Vagina (tissue), 2 donors: ENCODE measurements at places on chromosomes 3 and 15.

GRCh38 chr3:105836533-105836932 is 32.3 kb downstream of the CBLB start:
- DNase-seq = no peak

DNA sequence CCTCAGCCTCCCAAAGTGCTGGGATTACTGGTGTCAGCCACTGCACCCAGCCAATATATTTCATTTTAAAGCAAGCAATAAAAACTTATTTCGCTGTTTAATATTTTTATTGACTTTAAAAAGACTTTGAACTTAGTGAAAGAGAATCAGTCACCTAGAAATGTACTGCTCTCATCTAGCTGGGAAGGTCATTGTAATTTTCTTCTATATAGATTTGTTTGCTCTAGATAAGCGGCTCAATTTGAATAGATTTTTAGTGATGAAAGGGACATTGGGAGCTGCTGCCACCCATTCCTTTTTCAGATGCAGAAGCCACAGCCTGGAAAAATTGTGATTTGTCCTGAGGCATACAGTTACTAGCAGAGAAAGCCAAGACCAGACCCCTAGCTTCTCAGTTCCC is 40.1 kb downstream of the CAPN7 start:
- no peak for DNase-seq

DNA sequence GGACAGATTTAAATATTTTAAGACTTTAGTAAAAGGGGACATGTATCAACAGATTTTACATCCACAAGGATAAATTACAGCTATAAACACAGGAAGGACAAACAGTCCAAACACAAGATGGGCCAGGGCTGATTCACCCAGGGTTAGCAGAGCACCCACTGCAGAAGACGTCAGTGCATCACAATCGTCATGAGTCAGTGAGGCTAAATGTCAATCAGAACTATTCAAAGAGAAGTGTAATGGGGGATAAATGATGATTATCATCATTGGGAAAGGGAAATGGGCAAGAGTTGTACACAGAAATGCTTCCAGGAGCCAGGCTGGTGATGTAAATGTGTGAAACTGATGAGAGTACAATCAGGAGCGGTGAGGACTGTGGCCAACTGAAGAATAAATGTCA is 226.8 kb downstream of the PLCL2 start:
- DNase-seq = no peak

- DNase-seq = no peak
Observed at GRCh38 chr3:10340476-10340875, 19.6 kb upstream of the SEC13 start.

- DNase-seq = no peak
Observed at GRCh38 chr3:138470687-138471086, 36.3 kb downstream of the ESYT3 start.

- no peak for DNase-seq
Observed at GRCh38 chr3:123685780-123686179, 100.9 kb upstream of the HACD2 start.

GRCh38 chr3:66014056-66014455 is 24.7 kb downstream of the MAGI1 start:
- no peak for DNase-seq

GRCh38 chr15:83809345-83809744 is 155.4 kb downstream of the ADAMTSL3 start:
- no peak for DNase-seq

DNA sequence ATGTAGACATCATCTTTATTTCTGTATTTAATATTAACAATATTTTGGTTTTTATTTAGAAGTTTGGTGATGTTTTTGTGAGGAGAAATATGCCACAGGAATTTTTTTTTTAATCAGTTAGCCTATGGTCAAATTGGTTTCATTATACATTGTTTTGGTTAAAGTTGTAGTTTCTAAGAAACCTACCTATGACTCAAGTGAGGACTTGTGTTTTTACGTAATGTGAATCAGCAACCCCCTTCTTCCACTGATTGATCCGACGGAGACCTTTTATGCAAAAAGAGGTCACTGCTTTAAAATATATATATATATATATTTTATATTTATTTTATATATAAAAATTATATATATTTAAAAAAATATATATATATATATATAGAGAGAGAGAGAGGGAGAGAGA is 698.1 kb downstream of the FHIT start:
- no peak for DNase-seq

DNA sequence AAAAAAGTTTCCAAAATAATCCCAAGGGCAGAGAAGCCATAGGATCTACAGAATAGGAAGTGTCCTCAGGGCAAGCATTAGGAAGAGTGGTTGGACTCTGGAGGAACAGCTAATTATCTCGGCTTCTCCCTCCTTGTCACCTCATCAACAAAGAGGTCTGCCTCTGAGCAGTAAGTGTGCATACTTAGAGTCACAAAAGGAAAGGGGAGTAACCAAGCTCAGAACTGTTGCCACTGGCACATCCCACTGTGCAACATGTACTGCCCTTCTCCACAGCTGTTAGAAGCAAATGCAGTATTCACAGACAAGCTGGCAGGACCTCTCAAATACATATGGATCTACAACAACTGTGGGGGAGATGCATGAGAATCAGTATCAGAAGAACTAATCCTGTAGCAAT is 31.5 kb downstream of the NGLY1 start:
- DNase-seq = no peak

DNA sequence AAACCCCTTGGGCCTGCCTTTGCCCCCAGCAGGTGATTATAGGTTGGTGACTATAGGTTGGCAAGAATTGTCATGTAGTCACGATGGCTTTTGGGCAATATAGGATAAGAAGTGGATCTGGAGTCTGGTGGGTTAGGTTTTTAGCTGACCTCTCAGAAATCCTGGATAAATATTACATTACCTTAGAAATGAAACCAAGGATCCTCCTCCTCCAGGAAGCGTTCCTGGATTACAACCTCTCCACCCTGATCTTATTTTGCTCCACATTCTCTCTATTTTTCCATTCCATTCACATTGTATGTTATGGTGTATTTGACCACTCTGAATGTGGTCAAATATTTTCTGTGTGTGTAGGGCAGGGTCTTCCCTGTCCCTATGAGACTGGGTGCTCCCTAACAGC is 82.3 kb downstream of the SEMA5B start:
- DNase-seq = no peak

DNA sequence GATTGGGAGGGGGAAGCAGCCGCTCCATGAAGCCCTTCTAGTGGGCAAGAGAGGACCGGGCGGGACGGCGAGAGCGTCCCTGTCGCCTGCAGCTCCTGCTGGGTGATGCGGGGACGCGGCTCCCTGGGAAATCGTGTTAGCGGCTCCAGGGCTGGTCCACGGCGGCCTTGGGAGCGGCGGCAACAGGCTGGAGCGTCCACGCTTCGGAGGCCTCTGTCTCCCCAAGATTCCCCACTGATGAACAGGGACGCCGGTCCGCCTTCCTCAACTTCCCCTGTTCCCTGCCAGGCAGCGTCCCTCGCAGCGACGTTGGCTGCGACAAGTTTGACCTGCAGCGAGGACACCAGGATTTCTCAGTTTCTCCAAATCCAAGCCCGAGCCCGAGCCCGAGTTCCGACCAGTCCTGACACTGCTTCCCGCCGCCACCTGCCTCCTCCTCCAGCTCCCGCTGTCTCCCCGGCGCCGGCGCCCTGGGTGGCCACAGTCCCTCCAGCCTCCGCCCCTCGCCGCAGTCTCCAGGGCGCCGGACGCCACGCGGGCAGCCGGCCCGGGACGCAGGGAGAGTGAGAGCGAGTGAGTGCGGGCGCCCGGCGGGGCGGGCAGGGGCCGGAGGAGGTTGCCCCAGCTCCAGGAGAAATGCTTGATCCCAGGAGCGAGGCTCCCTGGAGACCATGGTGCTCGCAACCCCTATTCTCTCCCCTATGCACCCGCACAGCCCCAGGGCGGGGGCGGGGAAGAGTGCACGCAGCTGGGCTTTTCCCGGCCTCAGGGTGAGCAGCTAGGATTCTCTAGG is 78.1 kb upstream of the RNF7 start:
- peak; percentile 76 for DNase-seq

DNA sequence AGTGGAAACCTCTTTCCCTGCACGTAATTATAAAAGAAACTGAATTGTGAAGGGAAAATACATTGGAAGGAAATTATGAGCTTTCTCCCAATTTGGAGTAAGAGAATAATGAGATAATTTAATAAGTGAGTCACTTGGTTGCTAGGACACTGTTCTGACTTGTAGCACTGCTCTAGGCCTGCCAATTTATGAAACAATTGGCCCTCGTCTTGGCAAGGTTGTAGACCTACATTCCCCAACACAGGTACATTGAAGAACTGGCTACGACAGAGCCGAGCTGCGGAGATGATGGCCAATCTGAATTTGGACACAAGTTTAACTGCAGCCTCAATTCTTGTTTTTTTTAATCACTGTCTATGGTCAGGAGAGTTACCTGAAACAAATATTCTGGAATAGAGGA is 674.1 kb downstream of the MECOM start:
- no peak for DNase-seq

GRCh38 chr15:25611603-25612002 is 172.8 kb upstream of the UBE3A start:
- DNase-seq = no peak

DNA sequence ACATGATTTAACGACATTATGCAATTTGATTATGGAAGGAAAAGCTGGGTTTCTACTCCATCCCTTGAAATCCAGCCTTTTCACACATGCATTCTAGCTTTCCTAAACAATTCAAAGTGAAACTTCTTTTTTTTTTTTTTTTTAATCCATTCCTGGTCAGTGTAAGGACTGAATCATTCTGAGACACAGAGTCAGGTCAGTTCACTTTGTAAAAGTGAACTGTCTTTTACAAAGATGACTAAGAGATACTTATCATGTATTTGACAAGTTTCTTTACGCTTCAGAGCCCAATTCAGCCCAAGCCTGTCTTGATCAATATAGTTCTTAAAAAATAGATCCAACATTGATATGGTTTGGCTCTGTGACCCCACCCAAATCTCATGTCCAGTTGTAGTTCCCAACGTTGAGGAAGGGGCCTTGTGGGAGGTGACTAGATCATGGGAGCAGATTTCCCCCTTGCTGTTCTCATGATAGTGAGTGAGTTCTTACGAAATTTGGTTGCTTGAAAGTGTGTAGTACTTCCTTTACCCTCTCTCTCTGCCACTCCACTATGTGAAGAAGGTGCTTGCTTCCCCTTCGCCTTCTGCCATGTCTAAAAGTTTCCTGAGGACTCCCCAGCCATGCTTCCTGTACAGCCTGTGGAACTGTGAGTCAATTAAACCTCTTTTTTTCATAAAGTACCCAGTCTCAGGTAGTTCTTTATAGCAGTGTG is 345.6 kb upstream of the THBS1 start:
- no peak for DNase-seq

- DNase-seq = no peak
Observed at GRCh38 chr3:140035871-140036270, 100.9 kb downstream of the CLSTN2 start.

DNA sequence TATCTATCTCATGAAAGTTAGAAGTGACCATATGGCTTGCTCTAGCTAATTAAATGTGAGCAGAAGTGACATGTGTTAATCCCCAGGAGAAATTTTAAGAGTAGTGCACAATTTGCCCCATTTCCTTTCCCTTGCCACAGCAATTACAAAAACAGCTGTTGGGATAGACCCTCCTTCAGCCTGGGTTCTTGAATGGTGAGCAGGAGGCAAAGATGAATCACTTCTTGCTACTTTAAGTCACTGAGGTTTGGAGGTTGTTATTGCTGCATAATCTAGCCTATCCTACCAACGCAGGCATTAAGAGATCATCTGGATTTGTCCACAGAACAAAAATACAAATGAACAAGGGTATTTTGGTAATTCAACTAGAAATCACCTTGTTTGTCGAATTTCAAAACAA is 51.7 kb upstream of the CAPN7 start:
- no peak for DNase-seq

- no peak for DNase-seq
Observed at GRCh38 chr3:153680526-153680925, 440.7 kb upstream of the ARHGEF26 start.

GRCh38 chr15:39242345-39242744 is 338.5 kb upstream of the THBS1 start:
- DNase-seq = no peak

- DNase-seq = no peak
Observed at GRCh38 chr15:75727031-75727531, 14.4 kb upstream of the CSPG4 start.

DNA sequence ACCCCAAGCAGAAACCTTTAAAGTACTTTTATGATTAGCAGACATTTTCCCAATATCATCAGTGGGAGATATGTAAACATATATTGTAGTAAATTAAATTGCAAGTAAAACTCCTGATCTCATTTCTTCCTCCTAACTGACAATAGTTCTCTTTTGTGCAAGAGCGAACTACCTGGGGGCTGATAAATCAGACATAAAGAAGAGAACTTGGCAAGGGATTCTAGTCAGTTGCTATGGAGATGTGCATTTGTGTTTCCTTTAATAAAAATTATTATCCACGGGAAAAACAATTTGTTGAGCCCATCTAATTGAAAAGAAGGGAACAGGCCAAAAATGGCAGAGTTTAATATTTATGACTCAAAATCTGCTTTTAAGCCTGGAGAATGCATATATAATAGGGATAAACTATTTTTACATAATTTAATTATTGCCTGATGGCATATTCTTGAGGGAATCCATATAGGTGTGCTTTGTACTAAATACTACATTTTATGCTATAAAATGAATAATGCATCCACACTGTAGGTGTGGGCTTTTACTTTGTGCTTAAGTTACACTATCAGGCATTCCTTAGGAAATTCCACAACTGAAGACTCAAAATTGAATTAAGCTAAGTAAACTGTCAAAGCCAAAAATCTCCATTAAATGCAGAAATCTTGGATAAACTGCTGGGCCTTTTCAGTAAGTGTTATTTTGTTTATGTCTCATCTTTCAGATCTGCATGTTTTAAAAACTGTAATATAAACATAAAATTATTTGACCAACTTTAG is 258.1 kb downstream of the ERC2 start:
- DNase-seq = no peak

- no peak for DNase-seq
Observed at GRCh38 chr3:71254281-71255057, 329.1 kb downstream of the FOXP1 start.

GRCh38 chr3:115518100-115518852 is 105.0 kb upstream of the GAP43 start:
- DNase-seq = no peak

DNA sequence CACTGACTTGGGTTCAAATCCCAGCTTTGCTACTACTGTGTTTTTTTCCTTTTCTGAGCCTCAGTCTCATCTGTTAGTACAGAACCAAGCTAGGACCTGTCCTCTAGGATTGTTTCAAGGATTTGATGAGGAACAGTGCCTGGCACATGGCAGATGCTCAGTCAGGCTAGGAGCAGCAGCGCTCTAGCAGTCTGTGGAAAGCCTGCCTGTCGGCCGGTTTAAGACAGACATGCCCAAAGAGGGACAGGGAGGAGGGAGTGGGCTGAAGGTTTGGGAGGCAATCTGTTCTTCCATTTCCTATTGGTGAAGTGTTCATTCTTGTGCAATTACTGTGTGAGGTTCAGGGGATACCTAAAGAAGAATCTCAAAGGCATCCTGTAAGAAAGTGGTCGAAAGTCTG is 35.1 kb upstream of the RGMA start:
- DNase-seq = no peak

DNA sequence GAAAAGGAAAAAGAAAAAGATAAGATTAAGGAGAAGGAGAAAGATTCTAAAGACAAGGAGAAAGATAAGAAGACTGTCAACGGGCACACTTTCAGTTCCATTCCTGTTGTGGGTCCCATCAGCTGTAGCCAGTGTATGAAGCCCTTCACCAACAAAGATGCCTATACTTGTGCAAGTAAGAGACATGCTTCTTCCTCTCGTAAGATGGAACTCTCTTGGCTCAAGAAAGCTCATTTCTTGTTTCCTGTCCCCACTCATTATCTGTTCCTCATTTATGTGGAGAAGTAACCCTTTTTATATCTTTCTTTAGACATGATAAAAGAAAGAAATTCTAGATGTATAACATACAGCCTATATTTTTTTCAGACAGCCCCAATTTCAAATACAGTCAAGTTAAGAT is 101.4 kb downstream of the KLHL25 start:
- no peak for DNase-seq
